ENCODE measurements at places on chromosomes 12 and 14.
A peak's percentile ranks its signal among the peaks of the same experiment; 100 is the strongest.

DNA sequence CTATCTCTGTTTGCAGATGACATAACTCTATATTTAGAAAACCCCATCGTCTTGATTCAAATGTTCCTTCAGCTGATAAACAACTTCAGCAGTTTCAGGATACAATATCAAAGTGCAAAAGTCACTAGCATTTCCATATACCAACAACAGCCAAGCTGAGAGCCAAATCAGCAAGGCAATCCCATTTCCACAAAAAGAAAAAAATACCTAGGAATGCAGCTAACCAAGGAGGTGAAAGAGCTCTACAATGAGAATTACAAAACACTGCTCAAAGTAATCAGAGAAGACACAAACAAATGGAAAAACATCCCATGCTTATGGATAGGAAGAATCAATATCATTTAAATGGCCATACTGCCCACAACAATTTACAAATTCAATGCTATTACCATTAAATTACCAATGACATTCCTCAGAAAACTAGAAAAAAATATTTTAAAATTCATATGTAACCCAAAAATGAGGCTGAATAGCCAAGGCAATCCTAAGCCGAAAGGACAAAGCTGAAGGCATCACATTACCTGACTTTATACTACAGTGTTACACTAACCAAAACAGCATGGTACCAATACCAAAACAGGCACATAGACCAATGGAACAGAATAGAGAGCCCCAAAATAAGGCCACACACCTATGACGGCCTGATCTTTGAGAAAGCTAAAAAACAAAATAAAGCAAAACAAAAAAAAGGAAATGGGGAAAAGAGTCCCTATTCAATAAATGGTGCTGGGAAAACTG, 901.7 kb downstream of the LRFN5 start:
- DNase-seq, result no peak

DNA sequence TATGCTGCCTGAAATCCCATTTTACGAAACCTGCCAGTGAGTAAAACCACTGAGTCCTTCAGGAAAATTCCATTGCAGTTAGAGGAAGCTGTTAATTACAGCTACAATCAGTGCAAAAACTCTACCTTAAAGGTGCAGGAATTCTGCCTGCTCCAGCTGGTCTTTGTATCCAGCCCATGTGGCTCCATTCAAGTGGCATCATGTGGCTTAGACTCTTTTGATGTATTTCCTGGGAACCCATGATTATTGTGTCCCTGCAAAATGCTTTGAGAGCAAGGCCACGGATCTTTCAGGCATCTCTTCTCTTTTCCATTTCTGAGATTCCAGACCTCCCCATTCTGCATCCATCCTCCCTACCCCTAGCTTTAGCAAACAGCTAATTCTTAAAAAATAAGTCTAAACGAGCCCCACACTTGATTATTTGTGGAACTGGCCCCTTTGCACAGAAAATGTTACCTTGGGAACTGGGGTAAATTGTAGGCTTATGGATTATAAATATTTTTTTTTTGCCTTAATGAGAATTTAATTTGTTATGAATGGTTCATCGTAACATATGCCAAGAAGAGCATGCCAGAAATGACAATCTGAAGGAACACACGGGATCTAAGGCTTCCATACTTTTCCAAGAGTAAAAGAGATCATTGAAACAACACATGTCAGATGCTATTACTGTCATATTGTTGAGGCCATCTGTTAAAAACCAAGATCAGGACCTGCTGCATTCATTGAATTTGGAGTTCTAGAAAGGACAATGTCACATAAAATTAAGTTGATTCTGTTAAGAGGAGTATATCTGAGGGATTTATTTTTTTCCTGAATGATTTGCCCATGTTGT, 144.6 kb downstream of the TPH2 start:
- no peak for DNase-seq

GRCh38 chr12:9051158-9051550, 61.8 kb downstream of the KLRG1 start:
- no peak for DNase-seq

GRCh38 chr12:67704071-67704470, 55.5 kb downstream of the DYRK2 start:
- no peak for DNase-seq

- DNase-seq, result no peak
Measured at GRCh38 chr14:43360239-43360638, 1146.8 kb downstream of the FSCB start.

GRCh38 chr14:73778736-73779135, 64.6 kb upstream of the PNMA1 start:
- DNase-seq, result no peak

DNA sequence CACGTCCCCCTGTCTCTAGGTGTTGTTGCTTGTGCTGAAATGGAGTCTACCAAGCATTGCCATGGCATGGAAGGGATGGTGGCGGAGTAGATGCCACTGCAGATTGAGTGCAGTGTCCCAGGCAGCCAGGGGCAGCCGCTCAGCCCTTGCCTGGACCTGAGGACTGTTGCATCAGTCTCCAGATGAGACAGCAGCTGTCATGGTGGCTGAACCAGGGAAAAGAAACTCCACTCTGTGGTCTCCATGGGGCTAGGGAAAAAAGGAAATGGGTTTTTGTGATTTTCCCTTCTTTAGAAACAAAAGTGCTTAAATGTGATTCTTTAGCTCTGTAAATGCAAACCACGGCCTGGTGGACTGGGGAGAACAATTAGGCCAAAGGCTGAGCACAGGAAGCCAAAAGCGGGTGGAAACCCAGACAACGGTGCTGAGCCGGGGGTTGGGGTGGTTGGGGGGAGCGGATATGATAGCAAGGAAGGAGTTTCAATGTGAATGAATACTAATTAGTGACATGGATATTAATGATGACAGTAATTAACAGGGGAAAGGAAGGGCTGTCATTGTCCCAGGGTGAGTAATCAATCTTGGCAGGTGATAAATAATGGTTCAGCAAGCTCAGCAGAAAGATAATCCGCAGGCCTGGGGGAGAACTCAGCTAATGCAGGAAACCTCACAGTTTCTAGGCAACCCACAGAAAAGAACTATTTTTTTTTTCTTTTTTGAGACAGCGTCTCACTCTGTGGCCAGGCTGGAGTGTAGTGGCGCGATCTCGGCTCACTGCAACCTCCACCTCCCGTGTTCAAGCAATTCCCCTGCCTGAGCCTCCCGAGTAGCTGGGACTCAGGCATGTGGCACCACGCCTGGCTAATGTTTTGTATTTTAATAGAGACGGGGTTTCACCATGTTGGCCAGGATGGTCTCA, 442.6 kb downstream of the DPF3 start:
- no peak for DNase-seq

- peak; percentile 65 for DNase-seq
Measured at GRCh38 chr12:1606021-1606622, 11.7 kb upstream of the FBXL14 start.

- DNase-seq, result no peak
Measured at GRCh38 chr12:117339104-117339503, 22.3 kb downstream of the NOS1 start.

DNA sequence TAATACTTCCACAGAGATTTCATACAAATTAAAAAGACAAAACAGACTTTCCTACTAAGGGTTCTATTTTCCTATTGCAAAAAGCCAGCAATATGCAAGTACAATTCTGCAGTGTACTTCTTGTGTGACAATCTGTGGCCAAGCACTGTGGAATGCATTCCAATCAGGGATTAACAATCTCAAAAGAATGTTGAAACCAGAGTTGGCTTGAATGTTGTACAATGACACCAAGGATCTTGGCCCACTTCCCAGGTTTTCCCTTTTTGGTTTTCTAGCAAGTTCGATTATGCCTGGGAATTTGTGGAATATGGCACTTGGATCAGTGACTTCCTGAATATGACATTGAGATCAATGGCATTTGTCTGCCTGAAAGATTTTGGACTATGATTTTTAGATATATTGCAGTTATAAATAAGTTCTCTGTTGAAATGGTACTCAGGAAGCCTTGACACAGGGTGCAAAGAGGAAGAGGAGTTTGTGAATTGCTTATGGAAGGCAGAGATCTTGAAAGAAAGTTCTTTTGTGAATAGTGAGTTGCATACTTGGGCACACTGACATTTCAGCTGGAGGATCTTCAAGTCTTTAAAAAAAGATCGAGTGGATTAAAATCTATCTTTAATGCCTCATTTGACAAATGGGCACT, 81.4 kb upstream of the FERMT2 start:
- no peak for DNase-seq

DNA sequence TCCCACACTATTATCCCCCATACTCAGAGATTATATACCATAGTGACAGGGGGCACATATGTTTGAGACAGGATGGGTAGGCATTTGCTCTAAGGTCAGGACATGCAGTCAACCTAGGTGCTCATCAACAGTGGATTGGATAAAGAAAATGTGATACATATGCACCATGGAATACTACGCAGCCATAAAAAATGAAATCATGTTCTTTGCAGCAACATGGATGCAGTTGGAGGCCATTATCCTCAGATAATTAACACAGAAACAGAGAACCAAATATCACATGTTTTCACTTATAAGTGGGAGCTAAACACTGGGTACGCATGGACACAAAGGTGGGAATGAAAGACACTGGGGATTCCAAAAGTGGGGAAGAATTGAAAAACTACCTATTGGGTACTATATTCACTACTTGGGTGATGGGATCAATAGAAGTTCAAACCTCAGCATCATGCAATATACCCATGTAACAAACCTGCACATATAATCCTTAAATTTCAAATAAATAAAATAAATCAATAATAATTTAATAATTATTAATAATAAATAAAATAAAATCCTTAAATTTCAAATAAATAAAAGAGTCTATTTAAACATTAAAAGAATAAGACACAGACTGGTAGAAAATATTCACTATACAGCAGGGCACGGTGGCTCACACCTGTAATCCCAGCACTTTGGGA, 160.1 kb upstream of the CNOT2 start:
- no peak for DNase-seq

- no peak for DNase-seq
Measured at GRCh38 chr12:2613326-2614073, 181.3 kb upstream of the FKBP4 start.

- no peak for DNase-seq
Measured at GRCh38 chr12:12719496-12719895, 2.3 kb downstream of the CDKN1B start.

DNA sequence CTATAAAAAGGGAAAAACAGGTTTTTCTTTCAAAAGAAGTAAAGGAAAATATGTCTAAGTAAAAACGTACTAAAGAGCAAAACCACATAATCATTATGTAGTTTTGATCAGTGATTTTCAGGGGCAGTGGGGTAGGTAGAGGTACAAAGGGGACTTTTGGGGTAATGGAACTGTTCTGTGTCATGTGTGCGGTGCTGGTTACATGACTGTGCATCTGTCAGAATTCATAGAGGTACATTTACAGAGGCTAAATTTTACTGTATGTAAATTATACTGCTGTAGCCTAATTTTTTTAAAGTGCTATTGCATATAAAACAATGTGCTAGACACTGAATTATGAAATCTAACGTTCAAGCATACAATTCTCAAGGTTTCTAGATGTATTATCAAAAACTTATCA, 2.0 kb downstream of the ESR2 start:
- DNase-seq, result no peak

- DNase-seq, result no peak
Measured at GRCh38 chr14:66974397-66975025, 214.7 kb upstream of the GARIN2 start.

GRCh38 chr14:68951035-68951797, 27.9 kb downstream of the ACTN1 start:
- no peak for DNase-seq

GRCh38 chr14:101738703-101739320, 22.7 kb upstream of the PPP2R5C start:
- no peak for DNase-seq

GRCh38 chr14:75383721-75384120, 44.1 kb upstream of the JDP2 start:
- DNase-seq, result no peak

DNA sequence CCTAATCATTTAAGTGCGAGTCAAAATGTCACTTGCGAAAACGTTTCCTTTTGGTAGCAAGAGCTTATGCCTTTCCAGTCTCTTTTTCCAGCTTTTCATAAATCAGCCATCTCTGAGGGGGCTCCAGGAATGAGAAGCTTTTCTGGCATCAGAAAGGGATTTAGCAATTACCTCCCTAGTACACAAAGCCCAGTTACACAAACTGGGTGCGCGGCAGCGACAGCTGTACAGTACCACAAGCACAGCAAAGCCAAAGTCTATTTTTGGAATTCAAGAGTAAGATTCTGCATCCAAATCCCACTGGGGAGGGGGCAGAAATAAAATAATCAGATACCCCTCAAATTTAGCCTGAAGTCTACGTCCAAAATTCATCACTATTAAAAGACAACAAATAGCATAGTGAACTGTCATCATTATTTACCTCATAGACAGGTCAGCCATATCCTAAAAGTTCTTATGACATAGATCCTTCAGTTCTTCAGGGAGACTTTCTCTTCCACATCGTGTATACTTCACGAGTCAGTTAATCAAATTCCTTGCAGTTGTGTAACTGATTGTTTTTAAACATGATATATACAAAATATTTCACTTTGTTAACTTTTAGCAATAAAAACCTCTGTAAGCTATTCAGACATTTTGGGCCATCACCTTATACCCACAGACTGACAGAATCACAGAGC, 150.8 kb downstream of the TTC7B start:
- DNase-seq, result no peak

DNA sequence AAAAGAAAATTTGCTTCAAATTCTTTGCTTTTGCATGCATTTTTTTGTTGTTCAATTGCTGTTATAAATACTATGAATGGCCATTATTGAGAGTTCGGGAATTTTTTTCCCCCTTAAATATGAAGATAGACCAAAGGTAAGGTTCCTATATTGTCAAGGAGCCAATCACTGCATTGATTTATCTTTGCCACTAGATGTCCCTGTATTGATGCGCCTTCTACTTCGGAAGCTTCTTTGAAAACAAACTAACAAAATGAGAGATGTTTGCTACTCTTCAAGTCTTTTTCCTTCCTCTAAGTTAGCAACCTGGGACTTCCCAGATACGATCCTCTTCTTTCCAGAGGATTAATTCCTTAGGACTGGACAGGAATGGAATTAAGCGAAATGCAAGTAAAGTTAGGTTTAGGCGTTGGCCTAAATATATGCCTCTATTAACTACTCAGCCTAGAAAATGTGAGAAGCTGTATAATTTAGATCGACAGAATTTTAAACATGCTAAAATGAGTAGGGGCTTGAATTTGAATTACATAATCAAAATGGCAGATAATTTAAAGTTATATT, 318.1 kb downstream of the AEBP2 start:
- peak; percentile 1 for DNase-seq

DNA sequence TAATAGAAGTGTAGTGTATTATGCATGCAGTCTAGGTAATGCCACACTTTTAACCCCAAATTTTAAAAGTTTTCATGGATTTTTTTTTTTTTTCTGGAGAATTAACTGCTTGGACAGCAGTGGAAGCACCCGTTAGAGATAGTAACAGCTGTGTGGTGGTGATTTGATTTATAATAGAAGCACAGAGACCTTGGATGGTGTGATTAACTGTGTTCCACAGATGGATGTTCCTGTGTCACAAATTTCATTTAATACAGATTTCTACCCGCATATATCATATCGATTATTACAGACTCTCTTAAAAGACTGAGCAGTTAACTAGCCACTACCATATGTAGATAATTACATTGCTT, 47.0 kb downstream of the IFT81 start:
- DNase-seq, result no peak

- DNase-seq, result no peak
Measured at GRCh38 chr12:100871195-100871734, 76.7 kb downstream of the ANO4 start.

- DNase-seq, result no peak
Measured at GRCh38 chr14:38203929-38204718, 3.6 kb upstream of the SSTR1 start.

- DNase-seq, result no peak
Measured at GRCh38 chr12:38124247-38125012, 192.1 kb upstream of the ALG10B start.

- no peak for DNase-seq
Measured at GRCh38 chr12:53829130-53829819, 77.5 kb upstream of the CISTR start.

Measured in NCI-H2029 (cell line).